CD4-positive, alpha-beta memory T cell (primary cell): ENCODE measurements at places on chromosomes 6 and 20. TPM values are rescaled to one million over a fixed set of nuclear protein-coding genes. Genes with fewer than 3 reads are reported as not detected.

DNA sequence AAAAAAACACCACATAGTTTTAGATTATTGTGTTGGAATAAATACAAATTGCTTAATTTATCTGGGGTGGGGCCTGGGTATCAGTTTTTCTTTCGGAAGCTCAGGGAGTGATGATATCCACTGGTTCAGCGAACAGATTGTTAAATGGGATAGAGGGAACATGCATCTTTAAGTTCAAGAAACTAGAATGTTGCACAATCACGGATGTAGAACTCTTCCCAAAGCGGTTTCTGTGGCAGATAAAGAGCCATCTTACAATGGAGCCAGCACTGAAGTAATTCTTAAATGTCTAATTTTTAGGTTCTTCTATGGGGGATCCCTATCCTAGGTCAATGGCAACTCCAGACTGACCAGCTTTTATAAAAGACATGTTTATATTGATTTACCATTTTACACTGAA, 9.7 kb upstream of the RMND1 start:
- H3K4me1 ChIP-seq, result peaks cover under 1% of the 10 kb centered on the region
- no peaks in the 10 kb centered on the region for H3K27me3 ChIP-seq
- no peak for DNase-seq
- no peak overlapping the region for H3K4me3 ChIP-seq
- H3K27ac ChIP-seq, result no peak overlapping the region

GRCh38 chr20:49984426-49985153, 1.8 kb downstream of the SNAI1 start:
- DNase-seq, result no peak
- no peaks in the 10 kb centered on the region for H3K36me3 ChIP-seq
- H3K27ac ChIP-seq, result no peak overlapping the region
- H3K4me1 ChIP-seq, result peaks cover 16% of the 10 kb centered on the region
- no peaks in the 10 kb centered on the region for H3K27me3 ChIP-seq

- no peak for DNase-seq
- H3K27ac ChIP-seq, result no peak overlapping the region
- no peaks in the 10 kb centered on the region for H3K4me1 ChIP-seq
- H3K27me3 ChIP-seq, result no peaks in the 10 kb centered on the region
Measured at GRCh38 chr6:138443979-138444378, 40.0 kb downstream of the HEBP2 start.

DNA sequence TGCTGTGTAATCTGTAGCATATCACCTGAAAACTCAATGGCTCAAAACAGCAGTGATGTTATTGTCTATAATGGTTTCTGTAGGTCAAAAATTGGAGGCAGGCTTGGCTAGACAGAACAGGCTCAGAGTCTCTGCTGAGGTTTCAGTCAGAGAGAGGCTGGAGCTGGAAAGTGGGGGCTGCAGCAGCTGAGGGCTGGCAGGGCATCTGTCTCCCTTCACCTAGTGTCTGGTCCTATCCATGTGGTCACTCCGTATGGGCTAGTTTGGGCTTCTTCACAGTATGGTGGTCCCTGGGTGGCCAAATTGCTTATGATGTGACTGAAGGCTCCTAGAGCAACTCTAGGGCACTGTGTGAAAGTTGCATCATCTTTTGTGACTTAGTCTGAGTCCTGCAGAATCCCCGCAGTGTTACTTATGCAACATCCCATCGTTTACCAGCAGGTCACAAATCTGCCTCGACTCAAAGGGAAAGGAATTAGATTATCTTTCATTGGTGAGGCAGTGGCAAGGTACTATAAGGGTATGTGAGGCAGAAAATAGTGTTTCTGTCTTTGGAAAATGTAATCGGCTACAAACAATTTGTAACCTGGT, 497.0 kb downstream of the EPHA7 start:
- H3K4me3 ChIP-seq, result no peak overlapping the region
- H3K27me3 ChIP-seq, result no peaks in the 10 kb centered on the region
- H3K36me3 ChIP-seq, result no peaks in the 10 kb centered on the region
- DNase-seq, result no peak
- no peaks in the 10 kb centered on the region for H3K4me1 ChIP-seq

DNA sequence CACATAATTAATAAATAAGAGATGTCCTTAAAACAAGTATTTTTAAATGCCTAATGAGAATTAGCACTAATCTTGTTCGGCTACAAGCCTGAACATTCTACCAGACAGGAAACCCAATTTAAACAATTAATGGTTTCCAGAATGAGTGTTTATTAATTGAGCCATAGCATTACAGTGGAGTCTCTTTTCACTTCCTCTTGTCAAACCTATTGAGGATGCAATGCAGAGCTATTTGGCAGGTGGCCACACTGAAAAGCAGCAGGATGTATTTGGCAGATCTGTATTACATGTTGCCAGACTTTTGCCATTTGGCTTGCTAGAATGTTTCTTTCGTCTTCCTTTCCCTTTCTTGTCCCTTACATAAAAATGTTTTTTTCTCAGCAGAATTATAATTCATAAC, 475.2 kb upstream of the MARCKS start:
- no peak for DNase-seq
- H3K4me3 ChIP-seq, result no peak overlapping the region
- no peaks in the 10 kb centered on the region for H3K36me3 ChIP-seq

DNA sequence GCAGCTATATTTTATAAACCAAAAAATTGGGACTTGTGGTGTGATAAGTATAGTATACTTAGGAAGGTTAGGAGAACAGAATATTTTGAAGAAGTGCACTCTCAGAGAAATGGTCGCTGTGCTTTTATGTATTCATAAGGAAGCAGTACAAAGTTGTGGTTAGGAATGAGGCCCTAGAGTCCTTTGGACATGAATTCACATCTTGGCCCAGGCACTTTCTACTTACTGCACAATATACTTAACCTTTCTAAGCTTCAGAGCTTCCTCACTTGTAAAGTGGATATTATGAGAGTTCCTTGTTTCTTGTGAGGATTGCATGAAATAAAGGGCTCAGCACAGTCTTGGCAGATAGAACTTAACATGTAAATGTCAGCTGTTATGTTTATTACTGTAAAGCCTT, 21.0 kb upstream of the SERINC3 start:
- DNase-seq, result no peak
- H3K36me3 ChIP-seq, result no peaks in the 10 kb centered on the region
- no peak overlapping the region for H3K4me3 ChIP-seq
- no peaks in the 10 kb centered on the region for H3K4me1 ChIP-seq

- no peaks in the 10 kb centered on the region for H3K36me3 ChIP-seq
- peak within 1 kb of the TSS; percentile 72 for H3K4me3 ChIP-seq
- DNase-seq, result peak; percentile 58
- H3K27me3 ChIP-seq, result no peaks in the 10 kb centered on the region
- H3K27ac ChIP-seq, result peak within 1 kb of the TSS; percentile 98
- peaks cover 41% of the 10 kb centered on the region for H3K4me1 ChIP-seq
Measured at GRCh38 chr20:51542571-51543421, at the start of gene NFATC2. Gene NFATC2, minus strand, starts transcription at chr20:51542719. Its CDS starts 220 bp downstream, at chr20:51542499.

DNA sequence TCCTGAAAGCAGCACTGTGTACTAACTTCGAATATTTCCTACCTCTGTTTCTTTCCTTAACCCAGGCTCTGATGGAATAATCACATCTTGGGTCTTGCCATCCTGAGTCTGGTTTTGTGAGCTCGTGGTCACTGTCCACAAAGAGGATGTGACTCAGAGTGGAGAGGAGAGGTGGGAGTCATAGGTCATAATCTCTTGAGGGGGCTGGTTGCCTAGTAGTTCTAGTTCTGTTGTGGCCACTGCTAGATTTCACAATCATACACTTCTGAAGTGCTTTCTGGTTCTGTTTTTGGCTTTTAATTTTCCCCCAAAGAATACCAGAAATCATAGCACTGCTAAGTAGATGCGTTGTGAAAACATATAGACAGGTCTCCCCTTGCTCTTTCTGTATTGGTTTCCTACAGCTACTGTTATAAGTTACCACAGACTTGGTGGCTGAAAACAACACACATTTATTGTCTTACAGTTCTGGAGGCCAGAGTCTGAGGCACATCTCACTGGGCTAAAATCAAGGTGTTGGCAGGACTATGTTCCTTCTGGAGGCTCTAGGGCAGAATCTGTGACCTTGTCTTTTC, 102.8 kb downstream of the NRSN1 start:
- no peaks in the 10 kb centered on the region for H3K27me3 ChIP-seq
- DNase-seq, result no peak
- H3K36me3 ChIP-seq, result no peaks in the 10 kb centered on the region
- H3K4me1 ChIP-seq, result no peaks in the 10 kb centered on the region

DNA sequence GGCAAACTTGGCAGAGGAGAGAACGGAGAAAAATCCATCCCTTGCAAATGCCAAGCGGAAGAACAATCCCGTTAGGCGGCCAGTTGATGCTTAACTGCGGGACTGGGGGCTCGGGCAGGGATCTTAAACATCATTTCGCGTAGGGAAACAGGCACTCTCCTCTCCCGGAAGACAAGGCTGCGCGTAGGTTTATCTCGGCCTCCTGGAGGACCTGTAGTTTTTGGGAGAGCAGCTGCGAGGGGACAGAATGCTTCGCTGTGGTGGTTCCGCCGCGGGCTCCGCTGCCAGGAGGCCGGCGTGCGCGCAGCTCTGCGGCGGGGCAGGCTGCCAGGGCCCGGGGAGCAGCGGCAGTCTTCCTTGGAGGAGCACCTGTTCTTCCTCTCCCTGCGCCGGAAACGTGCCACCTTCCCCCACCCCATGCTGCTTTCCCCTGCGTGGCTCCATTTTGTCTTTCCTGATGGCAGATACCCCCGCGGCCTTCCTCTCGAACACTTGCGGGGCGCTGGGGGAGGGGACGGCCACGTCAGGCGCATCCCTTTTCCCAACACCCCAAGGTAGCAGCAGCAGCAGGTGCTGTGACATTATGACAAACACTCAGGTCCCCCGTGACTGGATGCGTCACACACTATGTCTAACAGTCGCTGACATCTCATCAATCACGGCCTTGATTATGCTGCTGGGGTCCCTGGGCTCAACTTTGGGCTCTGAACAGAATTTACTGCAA, 230.7 kb upstream of the BTBD3 start:
- no peaks in the 10 kb centered on the region for H3K4me1 ChIP-seq
- H3K4me3 ChIP-seq, result no peak overlapping the region
- DNase-seq, result no peak
- H3K27me3 ChIP-seq, result no peaks in the 10 kb centered on the region
- H3K27ac ChIP-seq, result no peak overlapping the region

GRCh38 chr20:48352042-48352441, 475.8 kb downstream of the PREX1 start:
- H3K4me3 ChIP-seq, result no peak overlapping the region
- H3K27me3 ChIP-seq, result no peaks in the 10 kb centered on the region
- H3K36me3 ChIP-seq, result no peaks in the 10 kb centered on the region

DNA sequence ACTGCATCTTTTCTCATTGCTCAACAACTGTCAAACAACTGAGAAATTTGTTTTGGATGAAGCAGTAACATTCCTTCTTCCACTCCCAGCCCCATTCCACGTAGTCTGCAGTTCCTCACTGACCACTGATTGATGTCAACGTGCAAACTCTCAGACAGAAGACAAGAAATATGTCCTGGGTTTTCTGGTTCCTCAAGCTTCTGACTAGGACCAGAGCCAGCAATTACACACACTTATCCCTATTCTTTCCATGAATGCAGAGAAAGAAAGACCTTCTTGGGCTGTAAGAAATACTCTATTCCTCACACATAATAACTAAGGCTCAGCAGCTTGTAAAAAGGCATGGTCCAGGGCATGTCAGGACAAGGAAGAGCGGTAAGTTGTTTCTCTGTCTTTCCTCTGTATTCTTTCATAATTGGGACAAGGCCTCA, 790.1 kb upstream of the SLC35B3 start:
- H3K27me3 ChIP-seq, result no peaks in the 10 kb centered on the region
- H3K4me1 ChIP-seq, result no peaks in the 10 kb centered on the region
- DNase-seq, result no peak

The FLRT3 gene
- total RNA-seq, result not detected

The SYNGAP1 gene
- 48.0 TPM for total RNA-seq

The ANKRD66 gene
- total RNA-seq, result not detected

The INSM1 gene
- not detected for total RNA-seq

The PNPLA1 gene
- 0.42 TPM for total RNA-seq

The PDYN gene
- not detected for total RNA-seq
